NCI-H2029 (cell line): ENCODE measurements at places on chromosomes 16 and 17.

DNA sequence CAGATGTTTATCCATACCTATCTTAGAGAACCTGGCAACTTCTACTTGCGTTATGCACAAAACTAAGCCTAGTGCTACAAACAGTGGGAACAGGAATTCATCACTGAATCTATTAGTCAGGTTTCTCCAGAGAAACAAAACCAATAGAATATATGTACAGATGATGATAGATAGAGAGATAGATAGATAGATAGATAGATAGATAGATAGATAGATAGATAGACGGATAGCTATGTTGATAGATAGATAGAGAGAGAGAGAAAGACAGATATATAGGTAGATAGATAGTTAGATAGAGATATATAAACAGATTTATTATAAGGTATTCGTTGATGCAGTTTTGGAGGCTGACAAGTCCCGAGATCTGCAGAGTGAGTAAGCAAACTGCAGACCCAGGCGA is 495.6 kb downstream of the TMEM114 start:
- no peak for DNase-seq

DNA sequence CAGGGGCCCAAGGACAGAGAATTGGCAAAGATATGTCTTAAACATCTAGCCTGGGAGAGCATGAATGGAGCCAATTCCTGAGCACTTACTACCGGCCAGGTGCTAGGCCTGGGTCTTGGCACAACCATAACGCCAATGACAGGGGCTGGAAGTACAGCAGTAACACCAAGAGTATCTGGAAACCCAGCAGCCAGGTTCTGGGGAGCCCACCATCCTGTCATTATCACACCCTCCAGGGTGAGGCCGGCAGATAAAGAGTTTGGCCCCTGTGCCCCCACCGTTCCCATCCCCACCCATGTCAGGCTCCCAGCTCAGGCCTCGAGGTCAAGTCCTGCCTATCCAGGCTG is 508 bp upstream of the TMC8 start:
- no peak for DNase-seq

DNA sequence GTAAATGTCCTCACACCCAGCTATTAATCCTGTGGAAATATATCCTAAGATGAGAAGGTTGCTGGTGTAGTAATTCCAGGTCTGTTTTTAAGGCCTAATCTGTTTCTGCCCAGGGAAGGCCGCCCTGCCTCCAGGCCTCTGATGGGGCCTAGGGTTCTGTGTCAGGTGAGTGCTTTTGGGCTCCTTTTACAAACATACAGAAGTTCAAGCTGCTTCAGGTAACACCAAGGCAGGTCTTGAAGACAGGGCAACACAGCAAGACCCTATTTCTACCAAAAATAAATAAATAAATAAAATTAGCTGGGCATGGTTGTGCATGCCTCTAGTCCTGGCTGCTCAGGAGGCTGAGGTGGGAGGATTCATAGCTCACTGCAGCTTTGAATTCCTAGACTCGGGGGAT is 9.3 kb downstream of the PPL start:
- no peak for DNase-seq

DNA sequence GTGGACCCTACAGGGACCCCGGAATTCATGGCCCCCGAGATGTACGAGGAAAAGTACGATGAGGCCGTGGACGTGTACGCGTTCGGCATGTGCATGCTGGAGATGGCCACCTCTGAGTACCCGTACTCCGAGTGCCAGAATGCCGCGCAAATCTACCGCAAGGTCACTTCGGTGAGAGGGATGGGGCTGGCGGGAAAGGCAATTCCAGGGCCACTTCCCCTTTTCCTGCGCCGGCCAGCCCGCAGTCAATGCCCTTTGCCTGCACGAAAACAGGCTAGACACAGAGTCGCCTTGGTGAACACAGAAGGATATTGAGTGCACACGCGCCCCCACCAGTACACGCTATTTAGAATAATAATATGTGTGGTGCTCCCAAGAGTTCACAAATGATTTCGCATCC is 4.0 kb downstream of the WNK4 start:
- DNase-seq = no peak

DNA sequence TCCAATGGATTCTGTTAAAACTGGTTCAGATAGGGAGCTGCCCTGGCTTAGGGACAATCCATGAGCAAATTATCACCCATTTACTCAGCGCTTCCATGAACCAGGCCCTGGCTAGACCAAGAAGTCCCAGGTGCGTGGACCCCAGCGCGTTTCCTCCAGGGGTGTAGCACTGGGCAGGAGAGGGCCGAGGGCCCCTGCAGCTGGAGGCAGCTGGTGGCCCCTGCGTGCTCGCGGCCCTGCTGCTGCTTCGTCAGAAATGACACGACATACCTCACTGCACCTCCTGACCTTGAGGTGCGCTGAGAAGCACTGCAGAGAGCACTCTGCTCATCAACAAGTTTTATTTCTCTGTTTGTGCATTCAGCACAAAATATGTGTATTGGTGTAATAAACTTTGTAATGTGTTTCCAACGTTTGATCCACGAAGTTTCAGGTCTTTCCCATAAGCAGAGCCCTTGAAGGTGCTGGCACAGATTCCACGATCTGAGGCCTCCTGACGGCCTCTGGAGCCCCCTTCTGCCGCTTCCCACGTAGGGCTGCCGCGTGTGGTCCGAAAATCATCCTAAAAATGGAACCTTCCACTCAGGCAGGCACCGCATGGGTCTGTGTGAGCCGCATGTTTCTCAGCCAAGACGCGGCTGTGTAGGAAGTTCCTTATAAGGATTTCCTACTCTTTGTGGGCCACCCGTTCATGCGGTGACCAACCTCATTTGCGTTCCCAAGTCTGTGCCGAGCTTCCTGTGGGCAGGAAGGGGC is 50.8 kb upstream of the ZCCHC14 start:
- DNase-seq = no peak

DNA sequence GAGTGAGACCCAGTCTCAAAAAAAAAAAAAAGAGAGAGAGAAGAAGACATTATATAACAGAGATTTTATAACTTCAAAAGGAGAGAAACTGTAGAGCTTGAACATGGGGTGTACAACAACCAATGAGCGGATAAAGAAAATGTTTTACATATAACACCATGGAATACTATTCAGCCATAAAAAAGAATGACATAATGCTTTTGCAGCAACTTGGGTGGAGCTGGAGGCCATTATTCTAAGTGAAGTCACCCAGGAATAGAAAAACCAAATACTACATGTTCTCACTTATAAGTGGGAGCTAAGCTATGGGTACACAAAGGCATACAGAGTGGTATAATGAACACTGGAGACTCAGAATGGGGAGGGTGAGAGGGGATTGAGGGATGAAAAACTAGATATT is 61.1 kb downstream of the CHD9NB start:
- no peak for DNase-seq

DNA sequence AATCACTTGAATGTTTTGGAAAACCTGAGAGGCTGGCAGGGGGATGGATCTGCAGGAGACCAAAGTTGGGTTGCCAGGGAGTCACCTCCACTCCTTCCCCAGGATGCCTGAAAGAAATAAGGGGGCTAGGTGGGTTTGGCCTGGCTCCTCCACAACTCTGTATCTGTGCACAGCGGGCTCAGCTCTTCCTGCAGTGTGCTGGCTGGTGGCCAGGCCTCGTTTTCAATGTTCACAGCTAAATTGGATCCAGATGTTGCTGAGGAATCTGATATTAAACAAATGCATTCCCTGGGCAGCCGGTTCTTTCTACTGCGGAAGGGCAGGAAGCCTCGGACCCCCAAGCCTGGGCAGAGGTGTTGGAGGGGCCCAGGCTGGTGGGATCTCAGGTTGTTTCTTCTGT is 106.2 kb downstream of the N4BP1 start:
- DNase-seq = no peak

DNA sequence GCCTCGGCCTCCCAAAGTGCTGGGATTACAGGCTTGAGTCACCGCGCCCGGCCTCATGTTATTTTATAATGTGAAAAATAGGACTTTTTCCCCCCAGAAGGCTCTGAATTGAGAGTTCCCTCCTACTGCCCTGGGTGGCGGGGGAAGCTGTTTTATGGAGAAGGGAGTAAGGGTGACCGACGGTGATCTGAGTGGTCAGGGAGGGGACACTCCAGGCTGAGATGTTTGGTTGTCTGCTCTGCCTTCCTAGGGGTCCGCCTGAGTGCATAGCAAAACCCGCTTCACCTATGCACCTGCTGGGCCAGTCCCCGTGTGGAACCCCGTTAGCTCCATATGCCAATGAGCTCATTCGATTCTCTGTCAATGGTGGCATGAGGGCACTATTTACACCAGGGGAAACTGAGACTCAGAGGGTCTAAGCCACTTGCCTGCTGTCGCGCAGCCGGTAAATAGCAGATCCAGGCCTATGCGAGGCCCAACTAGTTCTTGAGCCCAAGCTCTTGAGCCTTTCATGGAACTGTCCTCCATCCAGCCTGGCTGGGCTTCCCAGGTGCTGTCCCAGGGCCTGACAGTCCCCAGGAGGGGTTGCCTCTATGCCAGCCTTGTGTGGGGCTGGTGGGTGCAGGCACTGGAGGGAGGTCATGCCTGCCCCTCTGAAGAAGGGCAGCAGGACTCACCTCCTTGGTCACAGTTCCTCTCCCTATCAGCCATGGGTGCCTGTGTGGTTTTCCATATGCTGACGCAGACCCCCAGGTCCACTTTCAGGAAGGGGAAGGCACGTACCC is 1.7 kb upstream of the GJD3 start:
- no peak for DNase-seq

DNA sequence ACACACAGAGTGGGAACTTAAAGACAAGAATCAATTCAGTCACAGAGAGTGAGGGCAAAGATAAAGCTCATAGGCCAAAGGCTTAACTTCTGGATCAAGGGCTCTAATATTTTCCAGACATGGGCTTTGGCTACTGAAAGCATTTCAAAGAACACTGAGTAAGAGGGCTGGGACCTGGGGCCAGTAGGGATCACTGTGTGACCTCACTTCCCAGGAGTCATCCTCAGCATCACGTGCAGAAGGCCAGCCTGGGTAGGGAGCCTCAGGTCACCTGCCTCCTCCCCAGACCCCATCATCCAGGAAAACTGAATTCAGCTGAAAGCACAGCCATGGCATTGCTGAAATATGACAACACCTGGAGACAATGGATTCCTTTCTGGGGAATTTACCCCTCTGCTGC is 163.5 kb downstream of the RAB11FIP4 start:
- no peak for DNase-seq

DNA sequence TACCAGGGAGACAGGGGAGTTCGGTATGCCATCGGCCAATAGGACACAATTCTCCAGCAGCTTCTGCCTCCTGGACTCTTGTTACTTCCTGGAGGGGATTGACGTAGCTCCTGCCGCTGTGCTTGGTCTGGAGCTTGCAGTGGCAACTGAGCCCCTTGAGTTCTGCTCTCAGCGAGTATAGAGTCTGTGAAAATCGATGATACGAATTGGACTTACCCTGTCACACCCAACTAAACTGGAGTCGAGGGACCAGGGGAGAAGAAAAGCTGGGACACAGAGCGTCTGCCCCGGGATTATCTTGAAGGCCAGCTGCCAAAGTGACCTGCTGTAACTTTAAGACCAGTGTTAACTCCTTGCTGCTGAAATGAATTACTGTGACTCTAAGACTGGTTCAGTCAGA is 22.2 kb downstream of the SEC14L1 start:
- DNase-seq = no peak

DNA sequence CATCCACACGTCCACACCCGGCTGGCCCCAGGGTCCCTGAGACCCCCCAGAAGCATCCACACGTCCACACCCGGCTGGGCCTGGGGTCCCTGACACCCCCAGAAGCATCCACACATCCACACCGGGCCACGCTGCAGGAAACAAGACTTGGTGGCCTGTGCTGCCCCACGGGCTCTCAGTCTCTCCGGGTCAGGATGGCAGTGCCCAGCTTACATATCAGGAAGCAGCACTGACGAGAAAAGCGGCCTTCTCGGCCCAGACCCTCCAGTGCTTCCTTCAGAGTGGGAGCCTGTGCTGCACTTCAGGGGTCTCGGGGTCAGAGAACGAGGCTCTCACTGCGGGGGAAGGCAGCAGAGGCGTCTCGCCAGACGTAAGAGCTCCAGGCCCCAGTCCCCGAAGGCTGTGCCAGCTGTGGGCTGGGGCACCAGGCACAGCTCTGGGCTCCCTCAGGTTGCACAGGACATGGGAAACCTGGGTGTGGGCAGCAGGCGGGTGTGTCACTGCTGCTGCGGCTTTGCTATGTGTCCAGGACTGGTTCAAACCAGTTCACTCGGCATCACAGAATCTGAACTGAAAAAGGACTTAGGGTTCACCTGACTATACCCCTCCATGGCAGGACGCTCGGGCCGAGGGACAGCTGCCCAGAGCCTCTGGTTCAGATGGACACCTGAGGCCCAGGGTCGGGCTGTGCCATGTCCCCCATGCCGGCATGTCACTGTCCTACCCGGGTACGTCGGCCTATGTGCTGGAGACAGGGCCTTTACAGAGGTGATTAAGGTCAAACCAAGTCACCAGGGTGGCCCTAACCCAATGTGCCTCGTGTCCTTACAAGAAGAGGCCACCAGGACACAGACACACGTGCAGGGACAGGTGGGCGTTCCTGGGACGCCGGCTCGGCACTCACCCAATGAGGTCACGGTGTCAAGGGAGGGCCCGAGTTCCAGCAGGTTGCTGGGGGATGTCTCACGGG is 40.2 kb upstream of the CHMP6 start:
- DNase-seq = no peak

- no peak for DNase-seq
These were observed 186.0 kb upstream of the PIRT start for GRCh38 chr17:11023639-11024479.

- no peak for DNase-seq
These were observed 64.6 kb downstream of the FTO start for GRCh38 chr16:53768593-53768992.
